NCI-H69 (cell line): ENCODE measurements at places on chromosomes 7 and 10.

DNA sequence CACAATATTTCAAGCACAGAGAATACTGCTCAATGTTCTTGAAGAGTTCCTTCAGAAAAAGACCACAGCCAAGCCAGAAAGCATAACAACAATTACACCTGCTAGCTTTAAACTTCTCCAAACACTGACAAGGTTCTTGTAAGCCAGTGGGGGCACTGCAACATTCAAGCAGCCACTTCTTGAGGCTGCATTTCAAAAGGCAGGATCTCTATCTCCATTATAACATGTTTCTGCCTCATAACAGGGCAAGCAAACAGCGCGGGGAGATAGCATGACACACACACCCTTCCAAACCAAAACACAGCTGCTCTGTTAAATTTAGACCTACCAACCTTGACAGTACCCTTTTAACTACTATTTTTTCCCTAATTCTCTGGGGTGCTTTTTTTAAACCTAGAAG is 30.8 kb downstream of the CHCHD3 start:
- DNase-seq: peak; percentile 63

- DNase-seq: peak; percentile 63
Observed at GRCh38 chr7:51261117-51261835, 55.3 kb downstream of the COBL start.

- peak; percentile 72 for DNase-seq
Observed at GRCh38 chr7:84207025-84207424, 12.4 kb upstream of the SEMA3A start.

DNA sequence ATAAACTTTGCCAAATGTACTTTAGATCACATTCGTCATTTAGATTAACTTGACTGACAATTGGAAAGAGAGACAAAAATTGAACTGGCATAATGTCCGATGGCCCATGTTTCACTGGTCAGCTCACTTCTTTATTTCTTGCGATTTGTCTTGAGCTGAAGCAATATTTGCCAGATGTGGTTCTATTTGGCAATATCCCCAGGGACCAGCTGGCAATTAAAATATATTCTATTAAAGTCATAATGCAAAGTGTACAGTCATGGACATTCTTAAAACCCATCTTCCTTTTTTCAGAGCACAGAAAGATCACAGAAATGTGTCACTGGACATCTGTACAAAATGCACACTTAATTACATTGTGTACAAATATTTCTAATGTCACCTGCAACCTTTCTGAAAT is 26.3 kb downstream of the NEBL start:
- DNase-seq: peak; percentile 30

- peak; percentile 38 for DNase-seq
Observed at GRCh38 chr7:121608785-121609184, 212.7 kb upstream of the FAM3C start.

DNA sequence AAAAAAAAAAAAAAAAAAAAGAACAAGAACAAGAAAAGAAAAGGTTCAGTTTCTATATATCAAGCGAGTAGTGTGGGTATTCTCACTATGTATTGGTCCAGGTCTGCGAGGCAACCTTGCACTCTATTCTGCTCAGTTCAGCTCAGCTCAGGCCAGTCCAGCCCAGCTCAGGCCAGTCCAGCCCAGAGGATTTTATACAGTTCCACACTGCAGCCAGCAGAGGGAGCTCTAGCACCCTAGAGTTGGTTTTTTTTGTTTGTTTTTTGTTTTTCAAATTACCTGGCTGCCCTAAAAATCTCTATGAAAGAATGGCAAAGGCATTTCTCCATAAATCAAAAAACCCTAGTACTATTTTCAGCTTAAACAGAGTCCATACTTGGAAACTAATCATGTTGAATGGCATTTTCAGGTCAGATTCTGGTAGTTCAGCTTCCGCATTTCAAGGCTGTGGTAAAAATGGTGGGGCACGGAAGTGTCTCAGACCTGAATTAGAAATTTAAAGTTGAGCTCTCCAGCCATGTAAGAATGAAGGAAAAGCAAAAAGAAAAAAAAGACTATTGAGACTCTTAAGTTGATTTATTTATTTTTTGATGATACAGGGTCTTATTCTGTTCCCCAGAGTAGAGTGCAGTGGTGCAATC is 55.2 kb upstream of the GSDME start:
- DNase-seq: peak; percentile 37
